NCI-H2171 (cell line): ENCODE measurements at places on chromosomes 5 and 9.

DNA sequence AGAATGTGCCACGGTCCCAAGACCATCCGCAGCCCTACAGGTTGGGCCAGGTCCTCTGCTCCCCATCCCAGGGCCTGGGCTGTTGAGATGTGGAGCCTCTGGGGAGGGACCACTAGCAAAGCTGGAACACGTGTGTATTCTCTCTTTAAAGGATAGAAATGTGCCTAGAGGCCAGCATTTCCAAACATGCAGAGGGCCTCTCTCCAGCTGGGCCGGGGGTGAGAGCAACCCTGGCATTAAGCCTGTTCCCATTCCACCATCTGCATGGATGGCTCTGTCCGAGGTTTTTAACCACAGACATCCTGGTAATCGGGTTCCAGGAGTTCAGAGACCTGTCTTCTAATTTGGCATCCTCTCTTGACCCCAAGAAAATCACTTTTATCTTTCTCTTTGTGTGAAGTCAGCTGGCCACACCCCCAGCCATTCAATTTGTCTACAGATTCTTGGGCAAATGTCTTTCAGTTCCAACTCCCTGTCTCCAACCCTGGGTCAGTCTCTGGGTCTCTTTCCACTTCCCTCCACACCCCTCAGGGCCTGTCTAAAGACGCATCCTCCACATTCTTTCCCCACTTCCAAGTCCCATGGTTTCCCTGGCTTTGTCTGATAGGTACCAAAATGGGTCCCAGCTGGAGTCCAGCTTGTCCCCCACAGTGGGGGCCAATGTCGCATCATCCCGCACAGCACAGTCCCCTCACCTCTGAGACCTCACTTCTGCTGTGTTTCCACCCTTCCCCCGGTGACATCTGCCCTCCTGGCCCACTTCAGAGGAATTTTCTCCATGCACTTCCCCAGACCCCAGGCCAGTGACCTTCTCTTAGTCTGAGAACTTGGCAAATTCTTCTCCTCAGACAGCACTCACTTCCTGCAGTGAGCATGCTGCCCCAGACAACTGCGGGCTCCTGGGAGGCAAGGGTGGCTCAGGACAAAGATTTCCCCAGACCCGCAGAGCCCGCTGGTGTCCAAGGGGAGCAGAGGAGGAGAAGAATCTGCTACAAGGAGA lies 56.8 kb downstream of the PTPDC1 start:
- no peak for DNase-seq

GRCh38 chr5:10481241-10481935 lies 39.7 kb downstream of the ROPN1L start:
- no peak for DNase-seq

DNA sequence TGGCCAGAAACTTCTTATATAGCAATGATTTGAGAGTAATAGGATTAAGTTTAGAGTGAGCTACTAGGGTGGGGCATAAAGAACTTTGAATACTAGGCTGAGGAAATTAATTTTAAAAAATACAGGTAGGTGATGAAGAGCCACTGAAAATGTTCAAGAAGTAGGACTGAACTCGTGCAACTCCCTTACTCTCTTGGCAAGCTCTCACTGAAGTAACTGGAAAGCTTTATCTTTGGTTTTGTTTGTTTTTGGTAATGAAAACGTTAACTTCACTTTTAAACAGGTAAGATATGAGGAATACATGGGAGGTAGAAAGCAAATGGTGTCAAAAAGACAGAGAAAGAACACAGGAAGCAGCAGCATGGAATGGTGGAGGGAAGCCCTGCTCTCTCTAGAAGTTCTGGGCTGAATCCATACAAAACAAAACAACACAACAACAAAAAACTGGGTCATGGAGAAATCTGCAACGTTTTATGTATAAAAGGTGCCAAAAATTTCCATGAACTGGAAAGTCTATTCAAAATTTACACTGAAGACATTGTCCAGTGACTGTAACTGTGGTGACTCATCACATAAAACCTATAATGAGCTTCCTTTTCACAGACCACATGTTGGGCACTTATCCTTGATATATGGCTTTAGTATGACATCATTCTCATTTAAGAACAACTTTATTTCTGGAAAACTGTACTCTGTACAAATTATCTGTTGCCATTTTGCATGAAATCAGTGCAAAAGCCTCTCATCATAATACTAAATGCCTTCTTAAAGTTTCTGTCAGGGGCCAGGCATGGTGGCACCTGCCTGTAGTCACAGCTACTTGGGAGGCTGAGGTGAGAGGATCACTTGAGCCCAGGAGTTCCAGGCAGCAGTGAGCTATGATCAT lies 91.2 kb upstream of the CHD1 start:
- DNase-seq, result no peak

DNA sequence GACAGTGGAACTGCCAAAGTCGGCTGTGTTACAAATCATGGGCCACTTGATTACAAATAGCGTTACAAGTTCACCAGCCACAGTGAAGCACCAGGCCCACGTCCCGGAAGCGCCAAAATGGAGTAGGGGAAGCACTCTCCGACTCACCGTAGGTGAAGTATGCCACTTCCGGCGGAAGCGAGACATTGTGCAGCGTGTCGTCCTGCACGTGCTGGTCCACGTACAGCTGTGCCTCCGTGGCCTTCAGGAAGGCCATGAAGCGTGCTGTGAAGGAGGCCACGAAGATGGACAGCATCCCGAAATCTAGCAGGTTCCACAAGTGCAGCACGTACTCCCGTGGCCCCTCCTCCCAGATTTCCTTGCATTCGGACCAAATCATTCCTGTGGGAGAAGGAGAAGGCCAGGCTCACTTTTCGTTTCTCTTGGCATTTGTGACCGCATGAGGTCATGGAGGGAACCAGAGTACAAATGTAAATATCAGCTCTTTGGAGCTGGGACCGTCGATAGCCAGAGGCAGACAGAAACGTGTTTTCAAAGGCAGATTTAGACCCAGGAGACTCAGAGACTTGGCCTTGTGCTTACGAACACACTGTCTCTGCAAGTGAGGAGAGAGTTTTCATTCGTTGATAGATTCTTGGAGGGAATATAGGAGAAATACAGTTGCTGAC lies 58.7 kb upstream of the SMIM32 start:
- no peak for DNase-seq

- DNase-seq, result no peak
These were observed 131.0 kb upstream of the ASTN2 start for GRCh38 chr9:117545846-117546245.

GRCh38 chr5:167412556-167412955 lies 878.9 kb upstream of the WWC1 start:
- no peak for DNase-seq

DNA sequence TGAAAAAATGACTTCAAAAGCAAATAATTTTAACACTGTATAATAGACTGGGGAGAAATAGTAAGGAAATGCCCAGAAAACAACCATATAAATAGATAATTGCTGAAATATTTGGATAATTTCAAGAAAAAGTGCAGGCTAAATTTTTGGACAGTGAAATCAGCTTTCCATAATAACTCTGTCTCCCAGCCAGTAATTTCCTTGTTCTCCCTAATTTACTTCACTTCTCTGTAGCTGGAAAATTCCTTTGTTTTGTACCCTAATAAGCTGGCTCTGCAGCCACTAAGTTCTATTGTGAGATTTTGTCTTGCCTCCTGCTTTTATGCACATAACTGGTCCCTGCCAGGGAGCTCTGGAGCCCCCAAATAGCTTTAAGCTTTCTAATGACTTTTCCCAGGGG lies 27.7 kb downstream of the PRDM6 start:
- no peak for DNase-seq

DNA sequence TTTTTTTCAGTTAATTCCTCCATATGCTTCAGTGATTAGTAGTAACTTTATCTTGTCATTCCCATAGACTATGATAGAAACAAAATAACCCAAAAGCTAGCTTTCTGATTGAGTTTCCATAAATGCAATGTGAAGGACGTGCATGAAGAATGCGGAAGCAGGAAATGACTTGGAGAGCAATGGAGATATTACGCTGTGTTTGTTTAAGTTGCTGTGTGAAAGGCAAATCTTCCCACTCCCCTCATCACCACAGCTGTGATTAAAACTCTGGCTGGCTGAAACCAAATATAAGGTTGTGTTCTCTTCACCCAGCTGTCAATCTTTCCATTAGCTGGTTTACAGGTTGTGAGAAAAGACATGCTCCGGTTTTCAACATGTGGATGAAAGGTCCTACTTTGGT lies 83.9 kb downstream of the NR2F1-AS1 start:
- DNase-seq, result no peak

DNA sequence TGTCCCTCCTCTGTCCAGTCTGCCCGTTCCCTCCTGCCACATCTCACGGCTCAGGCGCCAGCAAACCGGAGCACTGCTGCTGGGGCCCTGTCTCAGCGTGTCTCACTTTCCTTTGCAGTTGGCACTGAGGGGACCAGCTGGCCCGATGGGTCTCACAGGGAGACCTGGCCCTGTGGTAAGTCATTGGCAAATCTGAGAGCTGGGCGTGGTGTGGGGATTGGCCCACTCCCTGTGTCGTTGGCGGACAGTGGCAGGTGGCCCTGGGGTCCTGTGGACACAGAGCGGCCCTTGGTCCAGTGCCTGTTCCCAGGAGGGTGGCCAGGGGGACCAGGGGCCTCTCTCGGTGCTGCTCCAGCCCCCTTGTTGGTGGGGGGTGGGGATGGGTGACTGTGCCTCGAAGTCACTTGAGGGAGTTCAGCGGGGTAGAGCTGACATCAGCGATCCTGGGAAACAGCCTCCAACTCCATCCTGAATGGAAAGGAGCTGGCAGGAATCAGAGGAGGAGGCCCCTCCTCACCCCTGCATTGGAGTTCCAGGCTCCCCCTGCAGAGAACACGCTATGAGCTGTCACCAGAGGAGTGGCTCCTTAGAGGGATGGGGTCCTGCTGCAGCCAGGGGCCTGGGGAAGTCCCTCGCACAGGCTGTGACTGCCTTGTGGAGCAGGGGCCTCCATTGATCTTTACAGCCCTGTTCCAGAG lies 111.0 kb downstream of the COL5A1 start:
- no peak for DNase-seq

DNA sequence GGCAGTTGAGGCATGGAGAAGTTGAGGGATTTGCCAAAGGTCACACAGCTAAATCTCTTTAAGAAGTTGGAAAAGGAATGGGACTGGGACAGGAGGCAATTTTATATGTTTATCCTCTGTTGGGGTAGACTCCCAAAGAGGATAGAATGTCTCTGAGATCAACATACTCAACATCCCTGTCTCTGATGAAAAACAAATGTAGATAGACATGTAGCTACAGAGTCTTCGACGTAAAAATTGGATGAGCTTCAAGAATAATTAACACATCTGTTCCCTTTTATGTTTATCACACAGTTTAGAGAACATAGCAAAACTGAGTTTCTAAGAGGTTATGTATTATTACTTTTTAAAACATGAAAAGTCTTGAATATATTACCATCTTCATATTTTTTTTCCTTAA lies 204.6 kb upstream of the CD180 start:
- no peak for DNase-seq

GRCh38 chr9:14021871-14022525 lies 291.9 kb downstream of the NFIB start:
- no peak for DNase-seq

DNA sequence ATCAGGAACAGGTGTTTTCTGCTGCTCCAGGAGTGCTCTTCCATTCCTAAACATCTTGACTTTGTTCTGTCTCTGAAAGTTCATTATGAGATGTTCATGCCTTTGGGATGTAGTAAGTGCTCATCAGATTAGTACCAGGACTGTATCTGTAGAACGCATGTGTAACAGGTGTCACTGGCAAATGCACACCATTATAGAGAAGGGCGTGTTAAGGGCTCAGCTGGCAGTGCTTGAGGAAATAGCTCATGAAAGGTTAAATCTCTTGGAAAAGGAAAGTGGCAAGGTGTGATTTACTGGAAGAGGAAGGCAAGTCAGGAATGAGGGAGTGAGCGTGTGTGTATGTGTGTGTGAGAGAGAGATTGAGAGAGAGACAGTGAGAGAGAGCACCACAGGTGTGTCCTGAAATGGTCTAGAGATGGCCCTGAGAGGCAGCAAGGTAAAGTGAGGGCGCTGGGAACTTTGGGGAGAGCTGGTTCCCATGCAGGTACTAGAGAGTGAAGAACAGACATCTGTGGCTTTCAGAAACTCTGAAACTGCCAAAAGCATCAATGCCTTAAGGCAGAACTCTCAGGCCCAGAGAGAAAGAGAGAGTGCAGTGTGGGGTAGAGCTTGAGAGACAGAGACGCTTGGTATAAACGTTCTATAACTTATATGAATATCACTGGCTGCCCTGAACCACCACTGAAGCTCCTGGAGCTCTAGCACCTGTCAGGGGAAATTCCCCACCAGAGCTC lies 13.7 kb upstream of the CXCL14 start:
- no peak for DNase-seq

- DNase-seq, result no peak
These were observed 36.1 kb downstream of the MRPL36 start for GRCh38 chr5:1763548-1763911.

DNA sequence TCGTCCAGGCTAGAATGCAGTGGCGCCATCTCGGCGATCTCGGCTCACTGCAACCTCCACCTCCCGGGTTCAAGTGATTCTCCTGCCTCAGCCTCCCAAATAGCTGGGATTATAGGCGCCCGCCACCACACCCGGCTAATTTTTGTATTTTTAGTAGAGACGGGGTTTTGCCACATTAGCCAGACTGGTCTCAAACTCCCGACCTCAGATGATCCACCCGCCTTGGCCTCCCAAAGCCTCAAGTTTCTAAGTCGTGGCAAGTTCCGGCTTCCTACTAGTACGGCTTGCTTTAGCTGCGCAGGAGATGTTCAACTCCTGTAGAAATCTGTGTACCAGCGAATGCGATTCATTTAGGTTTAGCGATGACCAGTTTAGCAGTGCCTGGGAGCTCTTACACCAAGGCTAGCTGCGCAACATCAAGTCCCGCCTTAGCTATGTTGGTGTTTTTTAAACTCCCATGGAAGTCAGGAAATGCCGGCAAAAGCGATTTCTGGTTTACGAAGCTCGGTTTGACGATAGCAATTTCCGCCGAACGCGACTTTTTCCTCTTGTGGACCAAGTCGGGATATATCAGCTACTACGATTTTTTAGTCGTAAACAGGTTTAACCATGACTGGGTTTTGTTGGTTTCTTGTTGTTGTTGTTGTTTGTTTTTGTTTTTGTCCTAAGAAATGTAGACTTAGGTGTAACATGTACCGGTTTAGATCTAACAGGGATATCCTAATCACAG lies 46.4 kb downstream of the ANXA2R start:
- no peak for DNase-seq

- DNase-seq, result no peak
These were observed 342.9 kb upstream of the RPS23 start for GRCh38 chr5:82620957-82621600.

DNA sequence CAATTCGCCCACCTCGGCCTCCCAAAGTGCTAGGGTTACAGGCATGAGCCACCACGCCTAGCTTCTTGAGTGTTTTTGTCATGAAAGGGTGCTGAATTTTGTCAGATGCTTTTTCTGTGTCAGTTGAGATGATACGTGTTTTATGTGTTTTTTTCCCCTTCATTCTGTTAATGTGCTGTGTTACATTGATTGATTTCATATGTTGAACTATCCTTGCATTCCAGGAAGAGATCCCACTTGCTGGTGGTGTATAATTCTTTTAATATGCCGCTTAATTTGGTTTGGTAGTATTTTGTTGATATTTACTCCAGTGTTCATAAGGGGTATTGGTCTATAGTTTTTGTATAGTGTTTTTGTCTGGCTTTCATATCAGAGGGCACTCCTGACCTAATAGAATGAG lies 13.6 kb downstream of the ZBTB43 start:
- no peak for DNase-seq
